SJSA1 (cell line): ENCODE measurements at places on chromosomes 12 and 14. TPM values are rescaled to one million over a fixed set of nuclear protein-coding genes. Genes with fewer than 3 reads are reported as not detected.

DNA sequence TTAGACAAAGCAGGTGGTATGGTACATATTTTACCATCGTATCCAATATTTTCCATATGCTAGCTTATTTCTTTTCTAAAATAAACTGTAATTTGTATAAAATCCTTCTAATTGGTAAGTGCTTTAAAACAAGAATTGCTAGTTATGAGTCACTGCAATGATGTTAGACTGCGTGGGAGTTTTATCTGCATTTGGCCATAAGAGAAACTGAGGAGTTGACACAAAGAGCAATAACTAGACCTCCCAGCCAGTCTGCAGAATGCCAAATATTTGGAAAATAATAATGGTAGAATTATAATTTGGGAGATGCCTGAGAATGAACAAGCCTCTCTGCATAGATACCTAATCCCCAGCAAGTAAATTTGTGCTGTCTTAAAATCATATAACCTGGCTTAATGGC lies 61.7 kb upstream of the PTPRR start:
- peaks cover 45% of the 10 kb centered on the region for H3K4me1 ChIP-seq
- no peaks in the 10 kb centered on the region for H3K36me3 ChIP-seq
- DNase-seq, result peak; percentile 79
- H3K4me3 ChIP-seq, result no peak overlapping the region
- no peaks in the 10 kb centered on the region for H3K27me3 ChIP-seq

GRCh38 chr12:89907659-89908058 lies 199.0 kb upstream of the ATP2B1 start:
- no peaks in the 10 kb centered on the region for H3K36me3 ChIP-seq

DNA sequence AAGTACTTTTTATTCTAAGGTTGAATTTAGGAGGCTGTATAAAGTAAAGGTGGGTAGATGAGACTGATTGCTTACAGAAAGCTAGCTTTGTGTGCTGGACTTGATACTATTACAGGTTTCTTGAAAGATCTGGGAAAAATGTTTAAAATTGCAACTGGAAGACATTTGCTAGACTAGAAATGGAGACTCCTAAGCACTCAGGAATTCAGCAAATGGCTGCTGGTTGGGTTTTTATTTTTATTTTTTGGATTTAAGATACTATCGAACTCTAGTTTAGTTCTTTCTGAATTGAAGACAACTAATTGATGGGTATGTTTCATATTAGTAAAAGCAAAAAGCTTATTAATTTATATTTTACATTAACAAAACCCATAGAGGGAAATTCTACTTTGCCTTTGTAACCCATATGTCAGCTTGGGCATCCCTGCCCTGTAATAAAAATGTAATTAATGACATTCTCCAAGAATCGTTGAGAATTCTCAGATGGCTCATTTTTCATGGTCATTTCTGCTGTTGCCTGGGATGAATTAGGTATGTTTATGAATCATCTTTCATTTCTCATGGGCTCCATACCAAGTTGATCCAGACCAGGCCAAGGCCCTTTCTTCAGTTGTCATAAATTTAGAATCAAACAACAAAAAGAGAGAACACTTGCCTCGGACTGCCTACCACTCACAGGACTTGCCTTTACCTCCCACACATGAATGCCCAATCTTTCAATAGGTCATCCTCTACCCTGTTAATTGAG lies 102.1 kb downstream of the ERGIC2 start:
- H3K27me3 ChIP-seq, result no peaks in the 10 kb centered on the region
- 0 out of 2 replicates have a peak, but pooled peaks cover 3% of the 10 kb centered on the region for H3K4me1 ChIP-seq
- no peak overlapping the region for H3K27ac ChIP-seq
- H3K4me3 ChIP-seq, result no peak overlapping the region
- H3K36me3 ChIP-seq, result no peaks in the 10 kb centered on the region
- no peak for DNase-seq

The TMEM229B gene
- total RNA-seq, result 0.71 and 10.9 TPM in 2 replicates

DNA sequence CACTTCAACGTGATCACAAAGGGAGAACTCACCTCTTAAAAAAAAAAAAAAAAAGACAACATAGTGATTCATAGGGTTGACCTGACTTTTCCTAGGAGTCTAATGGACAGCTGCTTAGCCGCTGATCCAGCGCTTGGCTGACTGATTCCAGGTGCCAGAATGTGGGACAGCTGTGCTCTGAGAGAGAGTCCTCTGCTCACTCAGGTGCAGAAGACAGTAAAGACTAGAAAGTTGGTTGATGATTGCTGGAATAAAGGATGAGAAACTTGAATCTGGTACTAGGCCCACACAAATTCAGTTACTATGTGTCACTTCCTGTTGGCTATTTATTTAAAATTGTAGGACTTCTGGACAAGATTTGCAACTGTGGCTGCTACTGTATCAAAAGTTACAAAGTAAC lies 229.4 kb downstream of the CHST11 start:
- peaks cover 6% of the 10 kb centered on the region; the same call in 1 of the 2 replicates for H3K4me1 ChIP-seq
- no peak overlapping the region for H3K27ac ChIP-seq
- H3K4me3 ChIP-seq, result no peak overlapping the region

DNA sequence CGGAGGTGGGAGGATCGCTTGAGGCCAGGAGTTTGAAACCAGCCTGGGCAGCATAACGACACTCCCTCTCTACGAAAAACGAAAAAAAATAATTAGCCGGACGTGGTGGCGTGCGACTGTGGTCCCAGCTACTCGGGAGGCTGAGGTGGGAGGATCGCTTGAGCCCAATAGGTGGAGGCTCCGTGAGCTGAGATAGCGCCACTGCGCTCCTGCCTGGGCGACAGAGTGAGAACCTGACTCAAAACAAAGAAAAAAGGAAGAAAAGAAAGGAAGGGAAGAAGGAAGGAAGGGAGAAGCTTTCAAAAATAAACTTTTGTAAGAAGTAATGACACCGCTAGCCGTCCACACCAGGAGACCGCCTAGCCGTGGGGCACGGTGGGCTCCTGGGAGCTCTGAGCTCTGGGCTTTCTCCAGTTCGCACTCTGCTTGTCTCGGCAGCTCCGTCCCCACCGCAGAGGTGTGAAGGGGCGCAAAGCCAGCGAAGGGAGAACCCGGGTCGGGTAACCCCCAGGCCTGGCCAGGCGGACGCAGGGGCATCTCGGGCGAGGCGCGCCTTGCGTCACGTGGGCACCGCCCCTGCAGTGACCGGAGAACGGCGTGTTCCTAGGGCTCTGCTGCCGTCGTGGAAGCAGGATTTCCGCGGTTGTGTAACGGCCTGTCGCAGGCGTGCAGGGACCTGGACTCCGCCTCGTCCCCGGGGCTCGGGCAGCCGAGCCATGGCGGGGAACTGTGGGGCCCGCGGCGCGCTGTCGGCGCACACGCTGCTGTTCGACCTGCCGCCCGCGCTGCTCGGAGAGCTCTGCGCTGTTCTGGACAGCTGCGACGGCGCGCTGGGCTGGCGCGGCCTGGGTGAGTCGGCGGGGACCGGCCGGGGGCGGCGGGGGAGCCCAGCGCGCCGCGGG lies at the start of gene IRAK3:
Gene IRAK3 (plus strand): TSS at position 631 of the 902 bp plus-strand sequence. CDS start 86 bp downstream, at position 717.
- peaks cover 6% of the 10 kb centered on the region for H3K4me1 ChIP-seq
- H3K36me3 ChIP-seq, result no peaks in the 10 kb centered on the region
- no peak for DNase-seq
- no peak within 1 kb of the TSS for H3K4me3 ChIP-seq
- no peaks in the 10 kb centered on the region for H3K27me3 ChIP-seq
- no peak within 1 kb of the TSS for H3K27ac ChIP-seq

The FGF6 gene
- not detected in 2 replicates for total RNA-seq
